ENCODE measurements at places on chromosomes 13 and 19. TPM values are rescaled to one million over a fixed set of nuclear protein-coding genes. Genes with fewer than 3 reads are reported as not detected.

The SIGLEC11 gene
- total RNA-seq, result not detected

- DNase-seq, result no peak
These were observed 297.5 kb downstream of the ENOX1 start for GRCh38 chr13:43489233-43489632.

The ZFP36 gene
- total RNA-seq, result 0.50 TPM

DNA sequence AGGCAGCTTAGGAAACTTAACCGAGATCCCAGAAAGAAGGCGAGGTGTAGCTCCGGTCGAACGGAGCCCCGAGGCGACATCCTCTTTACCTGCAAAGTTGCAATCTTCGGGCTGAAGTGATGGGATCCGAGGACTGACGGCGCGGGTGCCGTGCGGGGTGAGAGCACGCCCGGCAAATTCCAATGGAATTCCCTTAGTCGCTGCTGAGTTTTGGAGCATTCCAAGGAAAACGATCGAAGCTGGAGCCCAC is 141 bp downstream of the TRPC4 start:
- DNase-seq, result no peak

DNA sequence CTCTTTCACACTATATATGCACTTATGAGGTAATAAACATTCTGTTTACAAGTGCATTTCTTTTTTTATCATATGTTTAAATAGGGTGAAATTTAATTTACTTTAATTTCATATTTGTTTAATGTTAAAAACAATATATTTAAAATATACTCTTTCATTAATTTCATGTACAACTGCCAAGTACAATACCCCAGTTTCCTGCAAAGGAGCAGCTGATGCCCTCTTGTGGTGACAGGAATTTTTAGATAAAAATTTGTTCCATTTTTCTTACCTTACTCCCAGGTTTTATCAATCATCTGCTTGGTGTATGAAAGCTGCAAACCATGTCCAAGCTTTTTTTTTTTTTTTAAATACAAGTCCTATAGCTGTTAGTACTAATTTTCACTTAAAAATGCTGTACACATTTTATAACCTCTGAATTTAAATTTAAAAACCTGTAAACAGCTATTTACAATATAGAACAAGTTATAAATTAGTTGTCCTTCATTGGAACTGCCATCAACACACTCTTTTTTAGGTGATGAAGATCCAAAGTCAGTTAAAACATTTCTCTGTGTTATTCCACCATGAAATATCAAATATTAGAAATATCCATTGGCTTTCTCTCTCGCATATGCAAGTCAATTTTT is 4.9 kb downstream of the PCDH20 start:
- no peak for DNase-seq
